ENCODE measurements at places on chromosomes 12 and 14.

DNA sequence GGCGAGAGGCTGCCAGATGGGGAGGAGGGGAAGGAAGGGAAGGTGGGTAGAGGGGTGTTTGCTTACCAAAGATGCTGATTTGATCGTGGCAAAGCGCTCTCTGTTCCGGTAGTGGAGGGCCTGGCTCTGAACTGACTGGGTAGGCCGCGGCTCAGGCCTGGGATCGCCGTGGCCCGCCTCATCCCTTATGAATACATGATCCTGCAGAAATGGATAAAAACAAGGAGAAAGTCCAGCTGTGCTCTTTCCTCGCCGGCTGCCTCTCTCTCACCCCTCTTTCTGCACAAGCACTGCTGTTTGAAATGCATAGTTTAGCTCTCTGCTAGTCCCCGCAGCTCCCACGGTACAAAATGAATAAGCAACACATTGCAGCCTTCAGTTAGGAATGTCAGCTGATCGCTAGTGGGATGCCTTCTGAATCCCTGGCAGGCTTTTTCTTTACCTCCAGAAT lies 53.8 kb downstream of the PEBP1 start:
- peak; percentile 84 for DNase-seq

- DNase-seq, result no peak
These were observed 164.1 kb upstream of the PELI2 start for GRCh38 chr14:55954108-55954507.

GRCh38 chr14:105090493-105091053 lies 25.3 kb upstream of the GPR132 start:
- DNase-seq, result peak; percentile 77

DNA sequence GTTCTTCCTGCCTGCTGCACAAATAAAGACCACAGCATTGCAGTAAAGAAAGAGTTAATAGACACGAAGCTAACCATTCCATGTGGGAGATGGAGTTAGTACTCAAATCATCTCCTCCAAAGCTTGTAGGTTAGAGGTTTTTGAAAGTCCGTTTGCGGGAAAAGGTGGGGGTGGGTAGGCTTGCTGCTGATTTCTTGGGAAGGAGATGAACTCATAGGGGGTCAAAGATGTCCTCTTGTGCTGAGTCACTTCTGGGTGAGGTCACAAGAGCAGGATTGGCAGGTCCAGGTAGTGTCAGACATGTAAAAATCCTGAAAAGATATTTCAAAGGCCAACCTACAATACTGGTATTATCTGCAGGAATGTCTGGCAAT lies 66.4 kb downstream of the PTHLH start:
- no peak for DNase-seq

DNA sequence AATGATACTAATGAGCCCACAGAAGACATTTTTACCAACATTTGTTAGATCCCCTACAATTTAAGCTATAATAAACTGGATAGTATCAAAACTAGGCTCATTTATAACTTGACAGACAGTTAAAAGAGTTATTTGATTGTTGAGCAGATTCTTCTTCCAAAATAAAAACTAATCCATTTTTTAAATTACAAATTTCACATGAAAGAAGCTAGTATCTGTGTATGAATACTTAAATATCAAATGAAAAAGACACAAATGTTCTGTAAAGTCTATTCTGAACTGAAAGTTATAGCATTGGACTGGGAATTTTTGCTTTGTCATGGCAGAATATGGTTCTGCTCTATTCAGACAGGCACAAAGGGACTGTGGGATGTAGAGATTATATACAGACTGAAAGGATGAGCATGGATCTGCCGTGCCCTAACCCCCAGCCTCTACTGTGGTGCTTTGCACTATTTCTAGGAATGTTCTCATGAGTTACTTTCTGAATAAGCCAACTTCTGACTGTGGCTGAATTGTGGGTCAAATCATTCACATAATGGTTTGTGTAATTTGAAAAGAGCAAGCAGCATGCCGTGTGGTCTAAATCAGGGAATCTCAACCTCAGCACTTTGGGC lies 352.7 kb downstream of the KCNH5 start:
- DNase-seq, result peak; percentile 12

DNA sequence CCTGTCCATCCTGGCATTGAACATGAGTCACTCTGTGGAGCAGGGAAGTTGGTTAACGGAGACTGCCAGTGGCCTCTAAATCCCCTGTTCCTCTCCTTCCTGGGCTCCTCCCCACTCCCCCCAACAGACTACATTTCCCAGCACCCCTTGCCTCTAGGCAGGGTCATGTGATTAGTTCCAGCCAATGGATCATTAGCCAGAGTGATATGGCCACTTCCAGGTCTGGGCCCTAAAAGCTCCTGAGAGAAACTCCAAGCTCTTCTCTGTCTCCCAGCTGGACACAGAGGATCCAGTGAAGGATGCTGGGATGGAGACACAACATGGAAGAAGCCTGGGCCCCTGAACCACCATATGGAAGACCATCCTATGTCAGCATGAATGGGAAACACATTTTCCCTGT lies 54.4 kb upstream of the RFLNA start:
- no peak for DNase-seq

DNA sequence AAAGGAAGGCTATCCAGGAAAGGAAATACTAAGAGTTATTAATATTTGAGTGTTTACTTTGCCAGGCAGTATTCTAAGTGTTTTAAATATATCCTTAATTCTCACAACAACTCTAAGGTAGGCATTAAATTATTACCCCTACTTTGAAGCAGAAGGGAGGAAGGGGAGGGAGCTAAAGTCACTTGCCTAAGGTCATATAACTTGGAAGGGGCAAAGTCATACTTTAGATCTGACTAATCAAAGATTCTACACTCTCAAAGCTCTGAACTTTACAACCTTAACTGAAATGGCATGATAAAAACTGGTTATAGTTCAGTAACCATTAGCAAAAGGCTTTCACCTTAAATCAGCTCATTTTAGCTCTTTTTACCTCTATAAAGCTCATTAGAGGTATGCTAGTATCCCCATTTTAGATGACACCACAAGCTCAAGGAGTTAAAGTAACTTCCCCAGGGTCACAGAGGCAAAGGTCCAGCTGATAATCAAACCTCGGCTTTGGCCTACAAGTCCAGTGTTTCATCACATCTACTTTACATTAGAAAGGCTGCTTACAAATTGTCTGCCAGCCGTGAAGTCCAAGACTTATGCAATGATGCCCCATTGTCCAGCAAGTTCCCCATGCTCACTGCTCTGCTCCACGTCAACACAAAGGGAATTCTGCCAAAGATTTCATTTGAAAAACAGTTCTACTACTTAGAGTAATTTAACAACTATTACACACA lies 223.9 kb downstream of the MED13L start:
- peak; percentile 91 for DNase-seq

GRCh38 chr12:132061197-132061596 lies 82.9 kb downstream of the DDX51 start:
- DNase-seq, result no peak

- DNase-seq, result no peak
These were observed 140.7 kb upstream of the NOVA1 start for GRCh38 chr14:26738571-26738970.

GRCh38 chr12:111886662-111887545 lies 44.9 kb downstream of the MAPKAPK5 start:
- DNase-seq, result peak; percentile 63

DNA sequence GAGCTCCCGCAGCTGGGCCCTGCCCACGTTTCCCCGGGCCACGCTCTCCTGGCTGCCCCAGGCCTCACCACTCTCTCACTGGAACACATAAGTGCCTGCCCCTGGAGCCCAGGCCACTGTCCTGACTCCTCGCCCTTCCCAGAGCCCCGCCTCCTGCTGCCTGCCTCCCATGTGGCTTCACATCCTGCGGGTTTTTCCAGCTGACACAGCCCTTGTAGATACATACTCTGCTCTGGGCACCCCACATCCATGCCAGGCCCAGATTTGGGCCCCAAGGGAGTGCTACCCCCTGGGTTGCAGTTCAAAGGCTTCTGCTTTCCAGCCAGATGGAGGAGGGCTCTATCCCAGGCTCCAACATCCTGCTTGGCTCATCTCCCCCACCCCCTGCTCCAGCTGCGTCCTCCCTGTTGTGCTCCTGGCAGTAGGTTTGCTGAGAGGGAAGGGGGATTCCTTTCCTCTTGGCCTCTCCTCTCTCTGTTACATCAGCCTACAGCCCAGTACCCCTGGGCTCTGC lies 60.1 kb downstream of the TSPAN9 start:
- DNase-seq, result peak; percentile 62

GRCh38 chr12:107844312-107844921 lies 69.9 kb downstream of the ASCL4 start:
- DNase-seq, result no peak

Measured in fibroblast of villous mesenchyme (primary cell).